Stimulated activated CD8-positive, alpha-beta memory T cell treated with anti-CD3 and anti-CD28 coated beads, Interleukin-7, amount 100 ng/mL, for 1 hour (primary cell): ENCODE measurements at places on chromosomes 1 and 21.

DNA sequence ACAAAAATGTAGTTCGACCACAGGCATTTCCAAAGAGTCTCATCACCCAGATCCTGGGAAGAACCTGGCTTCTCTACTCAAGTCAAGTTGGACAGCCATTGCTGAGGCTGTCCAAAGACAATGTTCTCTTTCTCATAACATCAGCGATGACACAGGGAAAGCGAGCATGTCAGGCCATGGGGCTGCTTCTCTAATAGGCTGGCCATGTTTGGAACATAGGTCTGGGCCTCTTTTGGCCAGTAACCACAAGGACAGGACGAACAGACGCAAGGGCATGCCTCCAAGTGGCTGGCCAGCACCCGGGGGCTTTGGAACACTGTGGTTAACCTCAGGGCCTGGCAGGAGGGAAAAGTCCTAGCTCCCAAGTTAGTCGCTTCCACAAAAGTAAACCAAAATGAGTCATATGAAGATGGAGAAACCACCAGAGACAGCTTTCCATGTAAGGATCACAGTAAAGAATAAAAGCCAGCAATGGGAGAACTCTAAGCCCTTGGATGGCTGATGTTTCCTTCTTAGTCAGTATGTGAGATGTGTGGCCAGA is 80.6 kb upstream of the SLC44A3 start:
- no peak for DNase-seq

DNA sequence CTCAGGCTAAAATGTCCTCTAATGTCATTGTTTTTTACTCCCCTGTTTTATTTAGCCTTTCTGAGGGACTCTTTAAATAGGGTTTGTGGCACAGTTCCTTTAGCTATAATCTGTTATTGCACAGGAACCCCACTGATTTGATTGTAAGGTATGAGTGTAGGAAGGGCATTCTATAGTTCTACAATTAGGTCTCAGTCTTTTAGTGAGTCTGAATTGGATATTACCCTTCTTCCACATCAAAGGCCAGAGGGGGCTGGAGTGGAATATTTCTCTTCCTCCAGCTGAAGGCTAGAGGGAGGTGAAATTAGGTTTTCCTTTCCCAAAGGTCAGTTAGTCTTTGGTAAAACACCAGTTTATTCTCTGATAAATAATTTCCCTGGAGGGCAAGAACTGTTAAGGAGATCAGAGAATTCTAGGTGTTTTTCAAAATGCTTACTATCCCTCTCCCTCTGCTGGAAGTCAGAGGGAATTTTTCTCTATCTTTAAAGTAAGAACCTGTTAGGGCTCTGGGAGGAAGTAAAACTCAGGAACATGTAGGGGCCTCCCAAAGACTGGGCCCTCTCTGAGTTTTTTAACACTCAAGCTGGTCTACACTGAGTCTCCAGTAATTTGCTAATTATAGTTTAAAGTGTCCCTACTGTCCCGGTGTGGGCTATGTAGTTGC is 176.3 kb upstream of the ZNHIT6 start:
- no peak for DNase-seq

GRCh38 chr1:41357451-41358101 is 3.7 kb upstream of the FOXO6 start:
- no peak for DNase-seq

GRCh38 chr1:119569095-119569494 is 62.1 kb downstream of the HSD3B1 start:
- DNase-seq = no peak

DNA sequence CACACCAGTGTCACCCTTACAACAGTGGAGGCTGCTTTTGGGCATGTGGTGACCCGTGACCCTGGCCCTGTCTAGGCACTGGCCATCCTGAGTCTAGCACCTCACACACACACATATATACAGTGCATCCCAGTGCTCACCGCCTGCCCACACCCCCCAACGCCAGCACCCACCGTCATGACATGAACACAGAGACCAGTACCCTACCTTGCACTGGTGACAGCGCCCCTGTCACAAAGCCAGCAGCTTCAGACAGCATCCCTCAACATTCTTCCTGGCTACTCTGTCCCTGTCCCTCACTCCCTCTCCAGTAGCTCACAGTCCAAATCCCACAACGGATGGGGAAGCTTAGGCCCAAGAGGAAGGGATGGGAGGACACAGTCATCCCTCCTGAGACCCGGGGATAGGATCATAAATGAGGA is 27.1 kb downstream of the AHDC1 start:
- DNase-seq = no peak

DNA sequence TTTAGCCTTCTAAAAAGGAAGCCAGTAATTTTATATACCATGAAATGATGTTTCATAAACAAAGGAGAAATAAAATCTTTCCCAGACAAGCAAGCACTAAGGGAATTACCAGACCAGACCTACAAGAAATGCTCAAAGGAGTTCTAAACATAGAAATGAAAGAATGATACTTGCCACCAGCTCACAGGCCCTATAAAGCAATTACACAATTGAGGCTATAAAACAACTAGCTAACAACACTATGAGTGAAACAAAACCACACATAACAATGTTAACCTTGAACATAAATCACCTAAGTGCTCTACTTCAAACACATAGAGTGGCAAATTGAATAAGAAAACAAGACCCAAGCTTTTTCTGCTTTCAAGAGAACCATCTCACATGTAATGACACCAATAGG is 123.8 kb downstream of the BARHL2 start:
- DNase-seq = no peak

DNA sequence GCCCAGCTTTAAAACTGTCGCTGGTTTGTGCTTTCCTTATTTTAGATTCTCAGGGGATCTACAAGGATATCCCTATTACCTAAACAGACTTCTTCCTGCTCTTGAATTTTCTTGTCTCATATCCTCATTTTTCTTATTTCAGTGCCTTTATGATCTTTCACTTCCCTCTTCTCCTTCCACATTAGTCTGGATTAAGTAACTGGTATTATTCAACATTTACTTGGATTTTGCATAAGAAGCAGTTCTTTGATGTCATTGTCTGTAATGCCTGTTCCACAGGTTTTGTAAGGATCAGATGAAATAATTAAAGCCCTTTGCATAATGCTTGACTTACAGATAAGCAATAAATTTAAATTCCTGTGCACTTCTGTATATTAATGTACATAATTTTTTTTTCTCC is 26.5 kb downstream of the CXADR start:
- no peak for DNase-seq

DNA sequence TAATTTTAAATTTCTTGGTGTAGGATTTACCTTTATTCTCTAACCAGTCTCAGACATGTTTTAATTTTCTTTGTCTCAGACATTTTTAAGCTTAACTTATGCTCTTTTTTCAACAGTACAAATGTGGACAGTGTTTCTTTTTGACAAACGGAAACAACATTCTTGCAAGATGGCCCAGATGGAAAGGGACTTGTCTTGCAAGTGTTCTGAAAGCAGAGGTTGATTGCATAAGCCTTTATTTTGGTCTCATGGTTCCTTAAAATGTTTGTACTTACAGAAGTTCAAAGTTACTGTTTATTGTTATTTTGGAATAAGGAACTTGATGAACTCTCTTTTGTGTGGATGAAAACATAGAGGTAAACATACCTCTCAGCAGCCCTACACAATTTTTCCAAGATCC is 22.9 kb downstream of the SMAP2 start:
- DNase-seq = no peak

DNA sequence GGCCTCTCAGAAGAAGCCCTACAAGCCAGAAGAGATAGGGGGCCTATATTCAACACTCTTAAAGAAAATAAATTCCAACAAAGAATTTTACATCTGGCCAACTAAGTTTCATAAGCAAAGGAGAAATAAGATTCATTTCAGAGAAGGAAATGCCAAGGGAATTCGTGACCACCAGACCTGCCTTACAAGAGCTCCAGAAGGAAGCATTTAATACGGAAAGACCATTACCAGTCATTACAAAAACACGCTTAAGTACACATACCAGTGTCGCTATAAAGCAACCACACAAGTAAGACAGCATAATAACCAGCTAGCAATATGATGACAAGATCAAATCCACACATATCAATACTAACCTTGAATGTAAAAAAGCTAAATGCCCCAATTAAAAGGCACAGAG is 704.9 kb upstream of the CHRM3 start:
- no peak for DNase-seq

DNA sequence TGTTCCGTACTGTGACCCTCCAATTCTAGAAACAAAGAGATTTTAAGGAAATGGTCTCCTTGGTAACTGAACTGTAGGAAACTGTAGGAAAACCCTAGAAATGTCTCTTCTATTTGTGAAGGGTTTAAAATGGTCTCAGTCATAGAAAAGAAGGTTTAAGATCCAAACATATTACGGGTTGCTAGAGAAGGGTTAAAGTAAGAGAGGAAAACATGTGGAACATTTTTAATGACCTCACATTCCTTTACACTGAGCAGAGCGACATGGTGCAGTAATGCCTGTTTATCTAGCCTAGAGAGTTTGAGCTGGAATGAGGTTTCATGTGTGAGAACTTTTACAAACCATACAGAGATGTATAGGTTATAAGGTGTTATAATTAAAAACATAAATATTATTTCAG is 36.9 kb upstream of the C1orf105 start:
- no peak for DNase-seq

DNA sequence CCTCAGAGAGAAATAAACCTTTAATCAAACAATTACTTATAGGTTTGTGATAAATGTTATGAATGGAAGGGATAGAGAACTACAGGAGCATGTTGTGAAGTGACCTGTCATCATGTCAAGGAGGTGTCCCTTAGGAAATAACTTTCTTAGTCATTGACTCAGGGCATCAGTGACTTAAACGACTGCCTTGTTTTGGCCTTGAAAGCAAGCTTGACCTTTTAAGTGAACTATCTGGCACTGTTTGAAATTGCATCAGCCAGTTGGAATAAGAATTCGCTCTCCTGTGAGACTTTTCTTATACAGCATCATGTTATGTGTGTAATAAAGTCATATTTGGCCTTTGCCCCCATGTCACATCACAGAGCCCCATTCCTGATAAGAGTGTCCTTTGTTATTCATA is 30.9 kb downstream of the LRRC8B start:
- no peak for DNase-seq

- no peak for DNase-seq
Observed at GRCh38 chr1:92037400-92037799, 7.6 kb downstream of the EPHX4 start.

DNA sequence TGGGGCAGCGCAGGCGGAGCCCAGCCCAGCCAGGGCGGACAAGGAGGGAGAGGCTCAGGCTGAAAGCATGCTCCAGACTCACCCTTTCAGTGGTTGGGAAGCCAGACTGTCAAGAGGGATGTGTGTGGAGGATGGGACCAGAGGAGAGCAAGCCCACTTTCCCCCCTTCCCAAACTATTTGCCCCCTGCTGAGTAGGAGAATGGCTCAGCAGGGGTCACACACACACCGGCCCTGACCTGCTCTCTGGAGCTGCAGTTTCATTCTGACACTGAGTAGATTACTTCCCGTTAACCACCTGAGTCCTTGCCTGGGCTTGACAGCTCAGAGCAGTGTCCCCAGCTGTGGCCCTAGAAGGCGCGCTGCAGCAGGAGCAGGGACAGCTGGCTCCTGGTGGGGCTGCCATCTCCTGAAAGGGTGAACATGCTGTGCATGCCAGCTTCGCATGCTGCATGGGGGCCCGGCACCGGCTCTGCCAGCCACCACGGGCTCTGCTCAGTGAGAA is 51.6 kb upstream of the CNTN2 start:
- DNase-seq = no peak

DNA sequence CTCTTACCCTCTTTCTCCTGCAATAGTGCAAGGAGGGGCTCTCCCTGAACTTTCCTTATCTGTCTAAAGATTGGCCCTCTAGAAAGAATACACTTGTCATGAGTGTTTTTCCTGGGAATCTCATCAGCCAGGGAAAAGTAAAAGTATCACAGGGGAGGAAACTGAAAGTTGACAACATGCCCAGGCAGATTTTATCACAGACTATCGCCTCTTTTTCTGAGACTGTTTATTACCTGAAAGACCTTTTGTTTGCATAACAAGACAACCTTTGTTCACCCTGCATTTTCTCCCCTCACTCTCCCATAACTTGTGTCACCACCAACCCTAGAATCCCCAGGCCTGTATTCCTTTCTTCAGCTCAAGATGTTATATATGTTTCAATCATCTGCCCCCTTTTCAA is 794.7 kb upstream of the ADAMTS5 start:
- DNase-seq = no peak

DNA sequence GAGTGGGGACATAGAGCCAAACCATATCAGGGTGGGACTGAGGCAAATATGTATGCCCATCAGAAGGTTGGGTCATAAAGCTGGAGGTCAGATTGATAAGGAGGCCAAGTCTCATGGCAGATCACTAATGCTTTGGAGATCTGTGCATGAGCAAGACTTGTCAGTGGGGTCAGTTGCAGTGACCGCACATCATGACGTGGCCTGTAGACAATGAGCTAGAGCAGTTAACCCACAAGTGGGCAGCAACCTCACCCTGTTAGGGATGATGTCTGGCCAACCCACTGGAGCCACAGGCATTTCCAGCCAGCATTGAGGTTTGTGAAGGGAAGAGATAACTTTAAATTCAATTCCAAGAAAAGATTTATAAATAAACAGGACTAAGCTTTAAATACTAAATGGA is 66.7 kb downstream of the XCL1 start:
- no peak for DNase-seq

DNA sequence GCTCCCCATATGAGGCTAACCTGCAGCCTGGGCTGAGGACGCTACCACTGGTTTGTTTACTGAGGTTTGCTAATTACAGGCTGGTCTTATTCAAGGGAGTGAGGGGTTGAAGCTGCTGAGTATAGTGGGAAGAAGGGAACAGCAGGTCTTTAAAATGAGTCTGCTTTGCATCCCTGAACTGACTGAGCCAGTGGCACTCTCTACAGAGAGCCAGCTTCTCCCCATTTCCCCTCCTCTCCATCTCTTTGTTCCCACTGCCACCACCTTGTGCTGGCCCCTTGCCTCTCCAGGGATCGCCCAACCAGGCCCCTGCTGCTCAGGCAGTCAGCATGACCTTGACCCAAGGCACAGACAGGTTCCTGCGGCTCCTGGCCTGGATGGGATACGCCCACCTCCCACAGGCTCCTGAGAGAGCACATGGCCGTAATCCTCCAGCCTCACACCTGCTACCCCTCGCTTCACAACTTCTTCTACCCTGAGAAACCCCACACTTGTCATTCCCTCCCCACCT is 45.0 kb downstream of the IER5 start:
- no peak for DNase-seq

DNA sequence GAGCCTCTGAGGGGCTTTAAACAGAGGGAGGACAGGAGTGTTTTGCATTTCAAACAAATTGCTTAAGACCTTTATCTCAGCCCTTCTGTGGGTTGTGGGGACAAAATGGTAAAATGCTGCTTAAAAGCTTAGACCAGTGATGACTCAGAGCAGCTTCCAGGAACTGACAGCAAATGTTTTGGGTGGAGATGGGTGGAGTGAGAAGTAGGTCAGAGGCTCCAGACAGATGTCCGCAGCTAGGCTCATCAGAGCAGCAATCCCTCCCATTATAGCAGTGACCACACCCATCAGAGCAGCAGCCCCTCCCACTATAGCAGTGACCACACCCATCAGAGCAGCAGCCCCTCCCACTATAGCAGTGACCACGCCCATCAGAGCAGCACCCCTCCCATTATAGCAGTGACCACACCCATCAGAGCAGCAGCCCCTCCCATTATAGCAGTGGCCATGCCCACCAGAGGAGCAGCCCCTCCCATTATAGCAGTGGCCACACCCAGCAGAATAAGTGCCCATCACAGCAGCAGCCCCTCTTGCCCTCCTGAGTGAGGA is 532.2 kb downstream of the MATN1 start:
- no peak for DNase-seq

- DNase-seq = no peak
Observed at GRCh38 chr1:67359592-67359991, 51.9 kb downstream of the IL12RB2 start.

GRCh38 chr1:172616195-172616594 is 42.7 kb upstream of the FASLG start:
- DNase-seq = no peak
